Stimulated activated CD8-positive, alpha-beta memory T cell treated with anti-CD3 and anti-CD28 coated beads, Interleukin-7, amount 100 ng/mL, for 4 hours (primary cell): ENCODE measurements at places on chromosomes 7 and 10.
A peak's percentile ranks its signal among the peaks of the same experiment; 100 is the strongest.

- DNase-seq = no peak
Measured at GRCh38 chr10:7185367-7185690, 225.5 kb downstream of the SFMBT2 start.

DNA sequence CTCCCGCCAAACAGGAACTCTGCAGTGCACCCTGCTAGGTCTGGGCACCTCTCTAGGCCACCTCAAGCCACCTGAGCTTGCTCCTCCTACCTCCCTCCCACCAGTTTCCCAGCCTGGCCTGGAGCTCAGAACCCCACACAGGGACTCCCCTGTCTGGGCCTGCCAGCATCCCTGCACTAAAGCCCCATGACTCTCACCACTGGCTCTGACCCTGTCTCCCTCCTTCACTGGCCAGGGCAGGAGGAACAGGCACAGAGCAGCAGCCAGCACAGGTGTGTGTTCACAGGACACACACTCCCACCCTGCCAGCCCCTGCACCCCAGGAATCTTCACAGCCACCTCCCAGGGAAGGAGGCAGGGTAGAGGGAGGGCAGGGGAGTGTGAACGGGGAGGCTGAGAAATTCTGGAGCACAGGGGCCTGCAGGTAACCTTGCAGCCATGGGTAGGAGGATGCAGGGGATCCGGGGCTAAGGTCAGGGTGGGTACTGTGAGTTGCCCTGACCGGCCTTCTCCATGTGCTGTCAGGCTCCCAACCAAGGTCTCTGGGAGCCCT is 13.9 kb upstream of the ANTXRL start:
- DNase-seq = no peak

GRCh38 chr7:816751-817671 is 15.3 kb upstream of the SUN1 start:
- DNase-seq = peak; percentile 22

- no peak for DNase-seq
Measured at GRCh38 chr7:39272111-39272510, 294.1 kb upstream of the YAE1 start.

DNA sequence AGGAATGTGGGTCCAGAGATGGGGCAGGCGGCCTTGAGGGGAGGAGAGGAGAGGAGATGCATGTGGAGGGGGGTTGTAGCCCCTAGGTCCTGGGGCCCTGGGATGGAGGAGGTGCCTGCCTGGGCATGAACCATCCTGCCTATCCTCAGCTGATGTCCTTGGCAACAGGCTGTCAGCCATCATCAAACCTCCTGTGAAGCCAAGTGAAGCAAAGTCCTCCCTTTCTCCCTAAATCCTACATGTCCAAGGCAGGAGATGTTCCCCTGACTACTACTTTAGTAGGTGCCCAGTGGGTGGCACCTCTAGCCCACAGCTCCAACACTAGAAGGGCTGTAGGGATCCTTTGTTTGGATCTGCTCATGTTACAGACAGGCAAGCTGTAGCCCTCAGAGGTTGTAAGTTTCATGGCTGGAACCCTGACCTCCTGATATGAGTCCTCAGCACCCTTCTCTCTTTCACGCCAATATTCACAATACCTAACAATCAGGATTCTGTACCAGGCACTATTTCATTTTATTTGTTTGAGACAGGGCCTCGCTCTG is 66.6 kb upstream of the SYPL1 start:
- DNase-seq = no peak
